ENCODE measurements at places on chromosomes 12 and 14.

- no peak for DNase-seq
Measured at GRCh38 chr12:79911889-79912656, 22.8 kb downstream of the PPP1R12A start.

GRCh38 chr12:49251357-49251756 lies 13.5 kb upstream of the TUBA1C start:
- DNase-seq, result no peak

GRCh38 chr12:193261-193660 lies 20.7 kb downstream of the SLC6A12 start:
- DNase-seq, result no peak

GRCh38 chr12:86777325-86777724 lies 521.1 kb upstream of the MGAT4C start:
- no peak for DNase-seq

DNA sequence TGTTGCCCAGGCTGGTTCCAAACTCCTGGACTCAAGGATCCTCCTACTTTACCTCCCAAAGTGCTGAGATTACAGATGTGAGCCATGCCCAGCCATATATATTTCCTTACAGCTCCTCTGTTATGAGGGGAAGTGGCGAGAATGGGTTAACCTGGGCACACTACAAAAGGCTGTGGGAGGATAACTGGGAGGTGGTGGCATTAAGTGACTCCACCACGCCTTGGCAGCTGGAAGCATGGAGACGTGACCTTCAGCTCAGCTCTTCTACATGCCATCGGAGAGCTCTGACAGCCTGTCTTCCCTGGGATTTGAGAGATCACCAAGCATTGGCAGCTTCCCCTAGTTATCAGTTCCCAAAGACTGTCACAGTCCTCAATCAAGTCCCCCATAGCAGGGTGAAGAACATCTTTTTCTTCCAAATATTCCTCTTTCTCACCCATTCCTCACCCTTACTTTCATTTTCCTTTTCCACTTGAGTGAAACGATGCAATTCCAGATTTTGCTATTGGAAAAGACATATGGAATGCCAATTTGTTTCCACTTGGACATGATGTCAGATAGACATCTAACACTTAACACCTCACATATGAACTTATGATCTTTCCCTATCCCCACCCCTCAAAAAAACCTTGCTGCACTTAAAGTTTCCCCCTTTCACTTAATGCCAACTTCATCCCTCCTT lies 48.5 kb downstream of the PHLDA1 start:
- no peak for DNase-seq

- DNase-seq, result no peak
Measured at GRCh38 chr12:63989301-63989845, 144.9 kb downstream of the SRGAP1 start.

DNA sequence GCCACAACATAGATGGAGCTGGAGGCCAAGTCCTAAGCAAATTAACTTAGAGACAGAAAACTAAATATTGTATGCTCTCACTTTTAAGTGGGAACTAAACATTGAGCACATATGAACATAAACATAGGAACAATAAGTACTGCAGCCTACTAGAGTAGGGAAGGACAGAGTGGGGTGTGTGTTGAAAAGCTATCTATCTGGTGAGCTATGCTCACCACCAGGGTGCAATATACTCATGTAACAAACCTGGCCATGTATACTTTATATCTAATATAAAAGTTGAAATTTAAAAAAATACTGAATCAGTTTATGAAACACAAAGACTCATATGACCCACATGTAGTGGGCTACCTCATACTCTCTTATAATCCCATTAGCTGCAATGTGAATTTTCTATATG lies 1305.0 kb downstream of the LRFN5 start:
- no peak for DNase-seq

All from stimulated activated CD4-positive, alpha-beta T cell treated with anti-CD3 and anti-CD28 coated beads, Interleukin-2, amount 100 ng/mL, for 48 hours (primary cell).